ENCODE measurements at places on chromosomes 7 and 10.

GRCh38 chr7:18315241-18315640 lies 180.3 kb upstream of the HDAC9 start:
- DNase-seq, result no peak

GRCh38 chr7:2909043-2909442 lies 64.9 kb upstream of the GNA12 start:
- no peak for DNase-seq

DNA sequence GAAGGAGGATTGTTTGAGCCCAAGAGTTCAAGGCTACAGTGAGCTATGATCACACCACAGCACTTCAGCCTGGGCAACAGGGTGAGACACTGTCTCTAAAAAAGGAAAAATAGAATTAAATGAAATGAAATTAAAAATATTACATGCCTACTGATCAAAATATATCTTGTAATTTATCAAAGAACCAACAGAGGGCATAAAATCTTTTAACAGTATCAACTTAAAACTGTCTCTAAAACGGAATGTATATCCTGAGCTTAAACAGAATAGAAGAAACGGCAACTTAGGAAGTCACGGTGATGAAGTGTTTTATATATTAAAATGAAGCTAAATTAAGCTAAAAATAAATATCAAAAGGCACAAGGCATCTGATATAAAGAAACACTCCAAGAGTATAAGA lies 78.8 kb downstream of the MTPAP start:
- no peak for DNase-seq

DNA sequence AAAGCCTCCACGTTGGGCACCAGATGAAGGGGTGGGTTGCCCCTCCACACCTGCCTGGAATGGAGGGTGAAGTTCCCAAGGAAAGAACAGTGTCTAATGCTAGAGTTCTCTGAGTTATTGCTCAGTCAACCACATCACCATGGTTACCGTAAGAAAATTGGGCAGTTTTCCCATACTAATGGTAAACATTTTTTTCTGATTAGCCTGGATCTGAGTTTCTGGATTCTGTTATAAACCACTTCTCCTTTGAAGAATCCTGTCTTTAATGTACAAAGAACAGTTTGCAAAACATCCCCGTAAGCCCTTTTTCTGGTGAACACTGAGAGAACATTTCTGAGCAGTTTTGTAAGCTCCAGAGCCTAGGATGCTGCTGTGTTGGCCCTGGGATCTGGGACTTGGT lies 45.5 kb downstream of the ABCC2 start:
- no peak for DNase-seq

DNA sequence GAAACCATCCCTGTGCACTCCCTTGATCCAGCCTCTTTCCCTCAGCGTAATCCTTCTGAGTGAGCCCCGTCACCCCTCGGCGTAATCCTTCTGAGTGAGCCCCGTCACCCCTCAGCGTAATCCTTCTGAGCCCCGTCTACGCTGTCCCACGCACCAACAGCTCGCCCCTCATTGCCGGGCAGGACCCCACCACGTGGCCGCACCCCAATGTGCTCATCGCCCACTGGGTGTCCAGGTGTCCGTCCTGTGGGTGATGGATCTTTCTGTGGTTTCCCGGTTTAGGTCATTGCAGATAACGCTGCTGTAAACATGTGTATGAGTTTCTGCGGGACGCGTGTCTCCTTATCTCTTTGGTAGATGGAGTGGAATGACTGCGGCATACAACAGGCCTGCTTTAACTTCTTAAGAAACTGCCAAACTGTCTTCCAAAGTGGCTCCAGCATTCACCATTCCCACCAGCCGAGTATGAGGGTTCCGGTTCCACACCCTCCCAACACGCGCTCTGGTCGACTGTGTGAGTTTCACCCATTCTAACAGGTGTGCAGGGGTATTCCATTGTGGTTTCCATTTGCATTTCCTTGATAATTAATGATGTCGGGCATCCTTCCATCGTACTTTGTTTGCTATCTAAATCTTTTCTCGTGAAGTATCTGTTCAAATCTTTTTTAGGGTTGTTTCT lies 42.1 kb upstream of the NKX6-2 start:
- DNase-seq, result no peak

Data from bone marrow (tissue), 2 donors.